ENCODE measurements at places on chromosomes 16 and 17.

DNA sequence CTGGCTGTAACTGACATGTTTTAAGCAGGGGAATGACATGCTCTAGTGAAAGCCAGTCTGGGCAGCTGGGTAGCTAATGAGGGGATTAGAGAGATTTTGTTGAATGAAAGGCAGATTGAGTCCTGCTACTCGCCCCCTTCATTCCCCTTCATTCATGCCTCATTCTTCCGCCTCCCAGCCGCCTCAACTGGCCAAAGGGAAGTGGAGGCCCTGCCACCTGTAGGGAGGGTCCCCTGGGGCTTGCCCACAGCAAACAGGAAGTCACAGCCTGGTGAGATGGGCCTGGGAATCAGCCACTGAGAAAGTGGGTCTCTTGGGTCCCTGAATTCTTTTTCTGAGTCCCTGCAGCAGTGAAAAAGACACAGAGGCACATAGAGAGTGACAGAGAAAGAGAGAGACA lies 1.1 kb upstream of the CD19 start:
- H3K36me3 ChIP-seq, result no peaks in the 10 kb centered on the region
- peaks cover 9% of the 10 kb centered on the region for H3K27me3 ChIP-seq
- no peak overlapping the region for H3K27ac ChIP-seq
- H3K4me3 ChIP-seq, result no peak overlapping the region

- no peak for DNase-seq
- H3K27me3 ChIP-seq, result no peaks in the 10 kb centered on the region
- no peaks in the 10 kb centered on the region for H3K36me3 ChIP-seq
- no peak overlapping the region for H3K27ac ChIP-seq
Observed at GRCh38 chr16:52558448-52558847, 11.5 kb upstream of the TOX3 start.

- no peaks in the 10 kb centered on the region for H3K36me3 ChIP-seq
- no peak for DNase-seq
- no peak overlapping the region for H3K4me3 ChIP-seq
- H3K4me1 ChIP-seq, result peaks cover 20% of the 10 kb centered on the region
Observed at GRCh38 chr17:31535581-31535981, 144.1 kb downstream of the RAB11FIP4 start.

GRCh38 chr17:7236808-7237207 lies 2.4 kb downstream of the PHF23 start:
- DNase-seq, result no peak
- H3K4me1 ChIP-seq, result peaks cover 37% of the 10 kb centered on the region
- H3K27ac ChIP-seq, result peak overlapping the region; percentile 77
- H3K27me3 ChIP-seq, result no peaks in the 10 kb centered on the region

DNA sequence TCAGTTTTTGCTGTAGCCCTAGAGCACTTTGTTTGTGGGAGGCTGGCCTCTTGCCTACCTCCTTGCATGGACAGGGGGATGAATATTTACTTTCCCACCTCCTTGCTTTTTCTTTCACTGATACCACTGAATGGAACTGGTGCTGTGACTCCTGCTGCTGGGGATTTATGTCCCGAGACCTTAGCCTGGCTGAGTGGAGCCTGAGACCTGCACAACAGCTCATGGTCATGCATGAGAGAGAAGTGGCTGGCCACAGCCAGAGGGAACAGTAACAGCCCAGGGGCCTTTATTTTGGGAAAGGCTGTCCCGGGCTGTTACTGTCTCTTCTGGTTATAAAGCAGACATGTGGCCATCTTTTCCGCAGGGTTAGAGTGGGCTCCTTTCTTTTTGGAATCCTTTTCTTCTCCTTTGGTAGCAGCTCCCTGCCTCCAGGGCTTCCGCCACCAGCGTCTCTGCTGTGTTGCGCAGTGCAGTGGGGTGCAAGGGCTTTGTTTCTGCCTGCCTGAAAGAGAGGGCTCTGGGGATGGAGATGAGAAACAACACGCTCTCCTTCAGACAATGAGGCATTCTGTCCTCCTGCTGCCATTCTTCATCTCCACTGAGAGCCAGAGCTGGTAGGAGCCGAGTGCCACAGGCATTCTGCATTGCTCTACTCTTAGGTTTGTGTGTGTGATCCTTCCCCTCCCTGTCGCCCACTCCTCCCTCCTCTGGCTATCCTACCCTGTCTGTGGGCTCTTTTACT lies 14.5 kb downstream of the SNX11 start:
- H3K27me3 ChIP-seq, result no peaks in the 10 kb centered on the region
- H3K4me3 ChIP-seq, result no peak overlapping the region
- DNase-seq, result no peak
- no peaks in the 10 kb centered on the region for H3K4me1 ChIP-seq
- no peak overlapping the region for H3K27ac ChIP-seq

DNA sequence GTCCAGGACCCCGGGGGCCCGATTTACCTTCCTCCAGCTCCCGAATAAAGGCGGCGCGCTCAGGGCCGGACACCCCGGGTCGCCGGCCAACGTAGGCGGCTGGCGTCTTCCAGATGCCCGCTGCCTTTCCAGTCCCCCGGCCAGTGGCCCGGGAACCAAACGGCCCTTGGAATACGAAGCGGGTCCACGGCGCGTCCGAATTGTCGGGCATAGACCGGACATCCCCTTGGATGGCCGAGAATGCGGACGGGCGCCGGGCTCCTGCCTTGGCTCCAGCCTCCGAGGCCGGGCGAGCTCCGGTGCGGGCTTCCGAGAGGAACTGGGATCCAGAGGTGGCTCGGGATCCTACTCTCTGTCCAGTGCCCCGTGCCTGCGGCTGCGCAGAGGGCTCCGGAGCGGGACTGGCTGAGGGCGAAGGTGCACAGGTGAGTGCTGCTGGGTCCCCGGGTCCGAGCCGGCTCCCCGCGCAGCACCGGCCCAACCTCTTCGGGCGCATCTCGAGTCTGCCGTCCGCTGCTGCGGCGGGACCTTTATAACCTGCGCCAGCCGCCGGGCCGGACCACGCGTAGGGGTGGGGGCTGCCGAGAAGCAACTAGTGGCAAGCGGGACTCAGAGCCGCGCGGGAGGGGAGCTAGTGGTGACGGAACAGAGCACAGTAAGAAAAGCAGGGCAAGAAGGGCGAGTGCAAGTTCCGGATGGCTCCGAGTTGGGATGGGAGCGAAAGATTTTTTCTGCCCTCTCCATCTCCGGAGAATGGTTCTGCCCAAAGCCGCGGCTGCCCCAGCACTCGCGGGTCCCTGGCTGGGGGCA lies at the start of gene HAP1:
HAP1 (minus strand) TSS at position 505 of the 810 bp plus-strand sequence; CDS start at position 496, 9 bp downstream.
- peak; percentile 63 for DNase-seq
- H3K27ac ChIP-seq, result no peak within 1 kb of the TSS
- peaks cover 28% of the 10 kb centered on the region for H3K4me1 ChIP-seq
- peak within 1 kb of the TSS; percentile 63 for H3K4me3 ChIP-seq
- no peaks in the 10 kb centered on the region for H3K36me3 ChIP-seq

- no peaks in the 10 kb centered on the region for H3K36me3 ChIP-seq
- H3K27ac ChIP-seq, result peak overlapping the region; percentile 84
- no peaks in the 10 kb centered on the region for H3K27me3 ChIP-seq
- H3K4me3 ChIP-seq, result no peak overlapping the region
- peak; percentile 87 for DNase-seq
Observed at GRCh38 chr16:24635900-24636610, 93.4 kb upstream of the TNRC6A start.

- peak overlapping the region; percentile 65 for H3K27ac ChIP-seq
- H3K4me3 ChIP-seq, result no peak overlapping the region
- no peak for DNase-seq
- no peaks in the 10 kb centered on the region for H3K27me3 ChIP-seq
- H3K4me1 ChIP-seq, result peaks cover 11% of the 10 kb centered on the region
- H3K36me3 ChIP-seq, result no peaks in the 10 kb centered on the region
Observed at GRCh38 chr17:67636312-67636711, 81.4 kb upstream of the NOL11 start.

GRCh38 chr16:66134875-66135274 lies 231.6 kb upstream of the CDH5 start:
- H3K4me3 ChIP-seq, result no peak overlapping the region
- H3K27me3 ChIP-seq, result no peaks in the 10 kb centered on the region
- DNase-seq, result no peak
- peak overlapping the region; percentile 6 for H3K27ac ChIP-seq
- no peaks in the 10 kb centered on the region for H3K36me3 ChIP-seq

- no peaks in the 10 kb centered on the region for H3K27me3 ChIP-seq
- no peaks in the 10 kb centered on the region for H3K4me1 ChIP-seq
- peaks cover 81% of the 10 kb centered on the region for H3K36me3 ChIP-seq
- H3K27ac ChIP-seq, result no peak overlapping the region
- no peak overlapping the region for H3K4me3 ChIP-seq
Observed at GRCh38 chr16:16107839-16108238, 115.5 kb downstream of the ABCC6 start.

- no peak for DNase-seq
- H3K27me3 ChIP-seq, result no peaks in the 10 kb centered on the region
- H3K4me3 ChIP-seq, result no peak overlapping the region
- no peaks in the 10 kb centered on the region for H3K4me1 ChIP-seq
Observed at GRCh38 chr16:64933885-64934284, 188.0 kb downstream of the CDH11 start.

- no peak overlapping the region for H3K27ac ChIP-seq
- H3K36me3 ChIP-seq, result no peaks in the 10 kb centered on the region
Observed at GRCh38 chr17:79743614-79744013, 12.9 kb downstream of the ENPP7 start.

- H3K36me3 ChIP-seq, result peaks cover 15% of the 10 kb centered on the region
- no peaks in the 10 kb centered on the region for H3K27me3 ChIP-seq
- peak overlapping the region; percentile 44 for H3K27ac ChIP-seq
- H3K4me1 ChIP-seq, result peaks cover 7% of the 10 kb centered on the region
Observed at GRCh38 chr16:19524616-19525384, 1.1 kb downstream of the CCP110 start.

DNA sequence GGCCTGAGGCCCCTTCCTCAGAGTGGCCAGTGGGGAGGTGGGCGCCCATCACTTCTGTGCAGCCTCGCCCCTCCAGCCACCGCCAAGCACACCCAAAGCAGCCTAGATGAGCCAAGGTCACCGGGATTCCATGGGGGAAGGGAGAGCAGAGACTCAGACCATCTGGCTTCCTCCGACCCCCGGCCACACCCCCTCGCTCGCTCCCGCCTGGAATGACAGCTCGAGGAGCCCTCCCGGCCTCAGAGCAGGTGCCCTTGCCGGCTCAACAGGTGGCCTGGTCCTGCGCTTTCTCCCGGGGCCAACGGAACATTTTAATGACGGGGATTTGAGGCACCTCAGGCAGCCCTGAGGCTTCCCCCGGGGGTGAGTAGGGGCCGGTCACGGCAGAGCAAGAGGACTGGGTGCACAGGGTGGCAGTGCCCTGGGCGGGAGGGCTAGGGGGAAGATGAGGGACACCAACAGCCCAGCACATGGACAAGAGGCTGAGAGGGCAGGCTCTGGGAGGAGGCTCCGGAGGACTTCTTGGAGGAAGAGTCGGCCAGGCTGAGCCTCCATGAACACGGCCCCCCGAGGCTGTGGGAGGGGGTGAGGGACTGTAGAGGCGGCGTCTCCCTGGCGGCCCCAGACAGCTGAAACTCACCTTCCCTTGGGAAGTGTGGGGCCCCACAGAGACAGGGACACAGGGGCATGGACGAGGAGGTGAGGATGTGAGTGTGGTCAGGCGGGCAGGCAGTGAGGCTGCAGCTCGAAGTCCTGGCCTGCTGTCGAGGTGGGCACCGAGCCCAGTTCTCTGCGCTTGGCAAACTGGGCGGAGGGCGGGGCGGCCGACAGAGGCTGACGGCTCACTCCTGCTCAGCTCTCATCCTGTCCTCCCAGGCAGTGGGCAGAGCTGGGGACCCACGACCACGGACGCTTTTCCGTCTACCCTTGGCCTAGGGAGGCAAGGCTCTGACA lies 12.5 kb upstream of the C1QTNF8 start:
- no peak overlapping the region for H3K4me3 ChIP-seq
- no peak for DNase-seq
- peaks cover 8% of the 10 kb centered on the region for H3K4me1 ChIP-seq
- no peaks in the 10 kb centered on the region for H3K36me3 ChIP-seq
- no peak overlapping the region for H3K27ac ChIP-seq

GRCh38 chr16:69438465-69438864 lies 14.0 kb downstream of the CYB5B start:
- no peak overlapping the region for H3K4me3 ChIP-seq
- H3K4me1 ChIP-seq, result peaks cover 1% of the 10 kb centered on the region
- H3K27ac ChIP-seq, result no peak overlapping the region
- peaks cover 20% of the 10 kb centered on the region for H3K36me3 ChIP-seq
- no peak for DNase-seq
- H3K27me3 ChIP-seq, result no peaks in the 10 kb centered on the region

- peaks cover 18% of the 10 kb centered on the region for H3K36me3 ChIP-seq
- peak; percentile 54 for DNase-seq
Observed at GRCh38 chr17:7404737-7405349, 946 bp upstream of the TMEM256 start.

GRCh38 chr16:87790292-87791100 lies 24.7 kb upstream of the KLHDC4 start:
- no peak overlapping the region for H3K27ac ChIP-seq
- H3K4me1 ChIP-seq, result peaks cover 6% of the 10 kb centered on the region
- H3K27me3 ChIP-seq, result peaks cover 16% of the 10 kb centered on the region
- H3K4me3 ChIP-seq, result no peak overlapping the region

DNA sequence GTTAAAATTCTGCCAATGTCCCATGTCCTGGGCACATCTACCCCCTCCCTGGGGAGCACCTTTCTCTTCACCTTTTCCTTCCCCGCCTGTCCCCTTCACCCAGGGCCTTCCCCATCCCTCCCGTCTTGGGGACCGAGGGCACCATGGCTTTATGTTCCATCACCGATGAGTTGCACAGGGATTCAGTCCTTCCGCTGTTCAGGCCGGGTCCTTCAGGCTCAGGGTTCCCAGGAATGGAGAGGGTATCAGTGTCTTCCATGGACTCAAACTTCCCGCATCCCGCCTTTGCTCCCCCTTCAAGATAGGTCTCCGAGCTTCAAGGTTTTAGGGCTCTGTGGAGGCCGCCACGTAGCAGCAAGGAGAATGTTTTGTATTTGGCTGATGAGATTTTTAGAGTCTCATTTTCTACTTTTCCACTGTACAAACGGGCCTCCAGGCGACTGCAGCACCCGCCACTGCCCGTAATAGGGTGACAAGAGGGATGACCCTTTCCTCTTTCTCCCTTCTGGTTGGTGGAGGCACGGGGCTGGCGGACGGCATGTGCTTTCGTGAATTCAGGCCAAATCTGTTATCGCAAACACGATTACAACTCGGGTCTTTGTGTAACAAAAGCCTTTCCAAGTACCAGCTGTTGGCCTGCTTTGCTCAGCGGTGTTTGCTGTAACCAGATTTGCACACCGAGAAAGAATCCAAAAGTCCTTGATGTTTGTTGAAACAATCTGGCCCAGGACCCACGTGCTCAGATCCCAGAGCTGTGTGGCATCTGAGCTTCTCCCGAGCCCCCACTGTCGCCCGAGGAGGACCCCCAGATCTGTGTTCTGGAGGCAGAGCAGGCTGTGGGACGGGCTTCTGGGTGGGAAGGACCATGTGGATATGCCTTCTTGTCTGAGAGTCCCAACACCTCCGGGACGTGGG lies 236.3 kb downstream of the SEC14L1 start:
- H3K36me3 ChIP-seq, result peaks cover 37% of the 10 kb centered on the region
- H3K4me1 ChIP-seq, result peaks cover 68% of the 10 kb centered on the region
- no peak for DNase-seq
- no peaks in the 10 kb centered on the region for H3K27me3 ChIP-seq
- H3K4me3 ChIP-seq, result no peak overlapping the region
- H3K27ac ChIP-seq, result no peak overlapping the region

DNA sequence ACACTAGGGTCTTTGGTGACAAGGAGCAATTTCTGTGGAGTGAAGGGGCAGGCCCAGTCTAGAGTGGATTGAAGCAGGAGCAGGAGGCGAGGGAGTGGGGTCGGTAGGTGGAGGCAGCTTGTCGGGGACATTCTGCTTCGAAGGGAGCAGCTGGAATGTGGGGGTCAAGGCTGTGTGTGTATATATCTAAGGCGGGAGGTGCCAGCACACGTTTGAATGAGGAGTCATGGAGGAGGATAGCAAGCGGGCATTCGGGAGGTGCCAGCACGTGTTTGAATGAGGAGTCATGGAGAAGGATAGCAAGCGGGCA lies 17.7 kb downstream of the NT5M start:
- no peak overlapping the region for H3K27ac ChIP-seq
- peaks cover 6% of the 10 kb centered on the region for H3K27me3 ChIP-seq
- H3K4me3 ChIP-seq, result no peak overlapping the region
